ENCODE measurements at places on chromosomes 5 and 9.

GRCh38 chr5:176535664-176536131 is 1.5 kb downstream of the RNF44 start:
- DNase-seq: no peak

GRCh38 chr5:178432421-178433272 is 157.5 kb downstream of the COL23A1 start:
- DNase-seq: no peak

GRCh38 chr5:134398609-134399155 is 13.0 kb downstream of the CDKN2AIPNL start:
- DNase-seq: no peak

- peak; percentile 75 for DNase-seq
These were observed 719 bp upstream of the ISCA1 start for GRCh38 chr9:86282979-86283535.

DNA sequence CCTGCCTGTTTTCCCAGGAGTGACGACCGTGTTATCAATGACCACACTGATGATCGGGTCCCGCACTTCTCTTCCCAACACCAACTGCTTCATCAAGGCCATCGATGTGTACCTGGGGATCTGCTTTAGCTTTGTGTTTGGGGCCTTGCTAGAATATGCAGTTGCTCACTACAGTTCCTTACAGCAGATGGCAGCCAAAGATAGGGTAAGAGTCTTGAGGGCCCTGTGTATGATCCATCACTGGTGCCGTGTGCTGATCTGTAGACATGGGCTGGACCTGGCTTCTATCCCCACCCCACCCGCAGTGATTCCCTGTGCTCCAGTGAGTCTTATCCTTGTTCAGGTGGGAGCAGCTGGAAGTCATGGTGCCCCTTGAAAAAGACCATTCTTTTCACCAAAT is 26.0 kb downstream of the GABRP start:
- DNase-seq: no peak

DNA sequence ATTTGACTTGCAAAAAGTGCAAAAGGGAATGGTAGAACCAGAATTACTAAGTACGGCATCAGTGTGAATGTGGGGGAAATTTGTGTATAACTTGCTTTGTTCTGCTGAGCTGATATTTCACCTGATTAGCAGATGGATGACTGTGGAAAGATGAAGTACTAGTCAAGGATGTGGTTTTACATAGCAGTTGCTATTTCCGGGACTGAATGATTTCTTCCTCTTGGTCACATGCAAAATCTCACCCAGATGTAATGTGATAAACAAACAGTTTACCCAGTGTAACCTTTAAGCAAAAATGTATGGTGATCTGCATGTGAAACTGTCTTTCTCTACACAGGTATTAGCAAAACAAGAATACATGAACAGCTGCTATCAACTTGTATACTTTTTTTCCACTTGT is 46.1 kb downstream of the DCP2 start:
- DNase-seq: no peak

GRCh38 chr5:157890836-157891597 is 32.1 kb upstream of the CLINT1 start:
- DNase-seq: no peak

- DNase-seq: no peak
These were observed 145.2 kb downstream of the MAST4 start for GRCh38 chr5:66741394-66741793.

GRCh38 chr5:82597437-82597836 is 319.3 kb upstream of the RPS23 start:
- DNase-seq: no peak

- DNase-seq: no peak
These were observed 54.3 kb downstream of the ADGRV1 start for GRCh38 chr5:90612919-90613318.

GRCh38 chr5:140611020-140611521 is 21.9 kb downstream of the CD14 start:
- no peak for DNase-seq

GRCh38 chr5:127326431-127326830 is 35.8 kb downstream of the MEGF10 start:
- no peak for DNase-seq

DNA sequence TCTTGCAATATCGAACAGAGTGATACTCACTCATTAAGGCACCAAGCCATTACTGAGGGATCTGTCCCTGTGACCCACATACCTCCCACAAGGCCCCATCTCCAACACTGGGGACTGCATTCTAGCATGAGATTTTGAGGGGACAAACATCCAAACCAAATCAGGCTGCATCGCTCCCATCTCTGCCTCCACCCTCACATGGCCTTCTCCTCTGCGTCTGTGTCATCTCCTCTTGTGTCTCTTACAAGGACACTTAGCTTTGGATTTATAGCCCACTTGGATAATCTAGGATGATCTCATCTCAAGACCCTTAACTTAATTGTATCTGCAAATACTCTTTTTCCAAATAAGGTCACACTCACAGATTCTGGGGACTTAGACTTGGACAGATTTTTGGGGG is 284.4 kb upstream of the DAP start:
- no peak for DNase-seq

DNA sequence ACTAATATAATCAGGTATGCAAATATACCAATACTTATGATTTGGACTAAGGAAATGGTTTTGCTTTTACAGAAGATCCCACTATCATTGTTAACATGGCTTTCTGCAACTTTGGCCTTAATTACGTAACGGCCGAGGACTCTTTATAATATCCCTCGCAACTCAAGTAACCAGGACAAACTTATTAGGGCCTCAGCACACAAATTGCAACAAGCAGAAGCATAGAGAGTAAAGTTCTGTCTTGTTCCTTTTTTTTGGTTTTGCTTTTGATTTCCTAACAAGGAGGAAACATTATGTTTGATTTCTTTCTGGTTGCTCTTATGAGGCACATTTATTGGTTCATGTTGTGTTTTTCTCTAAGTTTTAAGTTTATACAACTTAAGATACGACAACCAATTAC is 60.4 kb downstream of the RORB start:
- DNase-seq: no peak

DNA sequence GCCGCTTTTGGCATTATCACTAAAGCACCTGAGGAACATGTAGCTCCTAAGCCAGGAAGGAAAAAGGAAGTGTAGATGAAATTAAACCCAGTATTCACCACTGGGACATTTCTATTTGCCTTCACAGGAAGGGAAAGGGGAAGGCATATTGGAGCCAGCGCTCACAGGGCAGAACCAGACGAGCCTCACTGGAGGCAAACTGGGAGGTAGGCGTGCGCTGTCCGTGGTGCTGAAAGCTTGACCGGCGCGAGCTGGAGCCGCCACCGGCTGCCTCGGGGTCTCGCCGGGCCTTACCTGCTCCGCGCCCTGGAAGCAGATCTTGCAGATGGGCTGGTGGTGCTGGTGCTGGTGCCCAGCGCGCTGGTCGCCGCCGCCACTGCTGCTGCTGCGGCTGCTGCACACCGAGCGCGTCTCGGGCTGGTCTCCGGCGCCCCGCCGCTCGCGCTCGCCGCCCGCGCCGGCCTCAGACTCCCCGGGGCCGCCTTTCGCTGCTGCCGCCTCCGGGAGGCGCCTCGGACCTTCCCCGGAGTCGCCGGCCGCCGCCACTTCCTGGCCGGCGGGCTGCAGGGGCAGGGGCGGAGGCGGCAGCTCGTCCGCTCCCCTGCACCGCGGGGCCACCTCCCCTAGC is 732 bp downstream of the MARCHF11 start:
- DNase-seq: no peak

DNA sequence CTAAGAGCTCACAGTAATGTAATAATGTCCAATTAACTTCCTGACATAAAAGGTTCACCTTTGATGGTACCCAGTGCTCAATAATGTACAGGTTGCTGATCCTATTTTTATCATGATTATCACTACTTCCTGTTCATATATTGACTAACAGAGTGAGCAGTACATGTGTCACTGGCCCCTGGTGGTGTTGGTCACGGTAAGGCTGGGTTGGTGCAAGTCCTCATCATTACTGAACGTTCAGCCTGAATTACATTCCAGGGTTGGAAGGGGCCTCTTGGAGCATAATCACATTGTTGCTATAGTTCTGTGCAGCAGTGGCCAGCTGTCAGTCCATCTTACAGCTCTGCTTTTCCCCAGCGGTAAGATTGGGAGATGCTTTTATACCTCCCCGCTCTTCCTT is 24.2 kb upstream of the CKMT2 start:
- no peak for DNase-seq

- DNase-seq: no peak
These were observed 133.8 kb downstream of the ARHGEF28 start for GRCh38 chr5:73759771-73760170.

- no peak for DNase-seq
These were observed 1.5 kb upstream of the SLC6A3 start for GRCh38 chr5:1446602-1447343.

DNA sequence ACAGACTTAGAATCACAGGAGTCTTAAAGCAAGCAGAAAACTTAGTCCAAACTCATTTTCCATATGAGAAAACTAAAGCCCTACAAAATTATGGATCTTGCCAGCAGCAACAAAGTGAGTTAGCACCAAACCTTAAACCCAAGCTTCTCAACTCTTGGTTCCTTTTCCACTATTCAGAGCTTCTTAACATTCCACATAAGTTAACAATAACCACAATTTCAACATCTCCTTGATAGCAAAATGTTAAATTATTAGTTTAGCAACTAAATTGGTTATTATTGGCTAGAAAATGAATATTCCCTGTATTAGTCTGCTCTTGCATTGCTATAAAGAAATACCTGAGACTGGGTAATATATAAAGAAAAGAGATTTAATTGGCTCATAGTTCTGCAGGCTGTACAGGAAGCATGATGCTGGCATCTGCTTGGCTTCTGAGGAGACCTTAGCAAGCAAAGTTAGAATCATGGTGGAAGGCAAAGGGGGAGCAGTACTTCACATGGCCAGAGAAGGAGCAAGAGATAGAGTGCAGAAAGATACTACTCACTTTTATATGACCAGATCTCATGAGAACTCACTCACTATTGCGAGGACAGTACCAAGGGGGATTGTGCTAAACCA is 26.2 kb upstream of the ARSB start:
- no peak for DNase-seq

- DNase-seq: no peak
These were observed 4.7 kb upstream of the TMEM210 start for GRCh38 chr9:137176302-137177182.

DNA sequence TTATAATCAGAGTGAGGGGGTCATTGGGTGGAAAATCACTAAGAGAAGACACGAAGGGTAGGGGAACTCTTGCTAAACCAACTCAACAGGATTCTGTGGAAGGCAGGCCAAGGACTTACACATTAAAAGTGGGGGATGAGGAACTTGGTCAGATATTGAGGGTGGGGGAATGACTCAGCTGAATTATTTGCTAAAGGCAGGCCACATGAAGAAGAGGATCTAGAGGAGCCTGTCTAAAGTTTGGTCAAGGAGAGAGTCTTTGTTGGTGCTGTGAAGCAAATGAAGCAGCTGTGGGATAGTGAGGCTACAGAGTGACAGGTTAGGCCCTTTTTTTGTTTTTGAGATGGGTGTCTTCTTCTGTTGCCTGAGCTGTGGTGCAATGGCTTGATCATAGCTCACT is 63.9 kb upstream of the SPRY4 start:
- no peak for DNase-seq

GRCh38 chr9:4594545-4594944 is 67.5 kb upstream of the PLPP6 start:
- DNase-seq: no peak

- DNase-seq: no peak
These were observed 33.2 kb downstream of the KDM3B start for GRCh38 chr5:138385660-138386059.

- DNase-seq: no peak
These were observed 72.5 kb downstream of the PLAC8L1 start for GRCh38 chr5:146032911-146033310.

DNA sequence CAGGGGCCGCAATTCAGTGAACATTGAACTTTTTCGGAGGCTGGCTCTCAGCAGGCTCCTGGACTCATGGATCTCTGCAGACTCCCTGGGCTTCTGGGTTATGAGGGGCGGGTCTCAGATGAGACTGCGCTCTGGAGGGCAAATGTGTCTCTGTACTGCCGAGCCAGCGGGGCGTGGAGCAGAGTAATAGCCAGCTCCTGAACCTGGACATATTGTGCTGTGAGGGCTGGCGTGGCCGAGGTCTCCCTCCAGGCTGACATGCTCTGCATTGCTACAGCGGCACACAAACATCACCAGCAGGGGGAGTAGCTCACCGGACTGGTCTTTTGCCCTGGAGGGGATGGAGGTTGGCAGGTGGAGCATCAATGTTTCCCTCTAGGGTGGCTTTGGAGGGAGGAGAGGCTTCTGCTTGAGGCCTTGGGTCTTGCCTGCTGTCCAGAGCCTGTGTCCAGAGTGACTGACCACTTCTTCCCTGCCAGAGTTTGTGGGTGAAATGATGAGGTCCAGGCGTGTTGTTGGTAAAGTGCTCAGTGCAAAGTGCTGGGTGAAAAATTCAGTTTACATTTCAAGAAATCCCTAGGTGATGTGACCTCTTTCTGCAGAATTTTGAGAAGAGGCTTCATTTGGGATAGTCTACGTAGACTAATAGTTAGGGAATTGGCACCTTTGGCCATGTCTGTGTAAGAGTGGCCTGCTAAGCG is 10.9 kb upstream of the GADD45G start:
- DNase-seq: no peak

DNA sequence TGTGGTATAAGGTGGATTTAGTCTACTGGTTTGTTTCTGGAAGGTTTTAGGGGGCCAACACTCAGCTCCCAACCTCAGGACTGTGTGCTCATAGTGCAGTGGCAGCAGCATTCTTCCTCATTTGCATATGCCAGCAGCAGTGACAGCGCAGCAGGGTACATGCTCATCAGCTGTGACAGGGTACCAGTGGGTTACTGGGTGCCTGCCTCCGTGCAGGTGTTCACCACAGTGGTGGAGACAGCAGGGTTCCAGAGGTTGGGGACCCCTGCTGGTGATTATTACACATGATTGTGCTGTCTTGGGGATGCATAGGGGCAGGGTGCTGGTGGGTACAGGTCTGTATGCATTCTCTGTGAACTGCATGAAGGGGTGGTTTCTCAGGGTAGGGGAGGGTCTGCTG is 45.5 kb upstream of the IFNE start:
- DNase-seq: no peak

DNA sequence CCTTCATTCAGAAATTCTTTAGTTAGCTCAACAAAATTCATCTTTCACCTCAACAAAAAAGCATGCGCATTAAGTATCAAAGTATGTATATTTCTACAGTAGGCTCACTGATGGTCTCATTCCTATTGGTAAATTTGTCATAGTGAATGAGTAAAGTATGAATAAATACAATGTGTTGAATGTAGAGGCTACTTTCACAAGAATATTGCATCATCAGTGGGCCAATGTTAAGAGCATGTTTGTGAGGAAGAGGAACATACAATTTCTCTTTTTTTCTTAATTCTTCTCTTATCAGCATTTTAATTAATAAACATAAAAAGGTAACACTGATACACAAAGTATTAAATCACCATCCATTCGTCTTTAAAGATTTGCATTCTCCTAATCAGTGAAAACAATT is 505.1 kb downstream of the CETN3 start:
- no peak for DNase-seq

GRCh38 chr9:110346325-110346724 is 8.7 kb upstream of the TXNDC8 start:
- DNase-seq: no peak

GRCh38 chr9:72401396-72401795 is 36.4 kb upstream of the ZFAND5 start:
- no peak for DNase-seq

- DNase-seq: no peak
These were observed 4.5 kb downstream of the EBF1 start for GRCh38 chr5:159095151-159095721.
